ENCODE measurements at places on chromosomes 11 and 22. TPM values are rescaled to one million over a fixed set of nuclear protein-coding genes. Genes with fewer than 3 reads are reported as not detected.

The APOA4 gene
- not detected for total RNA-seq

DNA sequence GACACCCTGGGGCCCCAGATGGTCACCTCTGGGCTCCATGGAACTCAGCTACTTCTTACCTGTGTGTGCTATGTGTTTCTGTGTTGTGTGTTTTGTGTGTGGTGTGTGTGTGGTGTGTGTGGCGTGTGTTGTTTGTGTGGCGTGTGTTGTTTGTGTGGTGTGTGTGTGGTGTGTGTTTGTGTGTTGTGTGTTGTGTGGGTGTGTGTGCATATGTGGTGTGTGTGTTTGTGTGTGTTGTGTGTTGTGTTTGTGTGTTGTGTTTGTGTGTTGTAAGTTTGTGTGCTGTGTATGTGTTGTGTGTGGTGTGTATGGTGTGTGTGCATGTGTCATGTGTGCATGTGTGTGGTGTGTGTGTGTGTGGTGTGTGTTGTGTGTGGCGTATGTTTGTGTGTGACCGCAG lies 3.8 kb upstream of the WNT7B start:
- no peaks in the 10 kb centered on the region for H3K27me3 ChIP-seq
- H3K36me3 ChIP-seq: no peaks in the 10 kb centered on the region
- no peak for DNase-seq
- H3K4me1 ChIP-seq: no peaks in the 10 kb centered on the region
- no peak overlapping the region for H3K27ac ChIP-seq

- H3K4me3 ChIP-seq: no peak overlapping the region
- DNase-seq: no peak
- no peak overlapping the region for H3K27ac ChIP-seq
Measured at GRCh38 chr11:61007383-61007955, 36.0 kb downstream of the CD6 start.

- no peak overlapping the region for H3K4me3 ChIP-seq
- no peaks in the 10 kb centered on the region for H3K36me3 ChIP-seq
- peaks cover 12% of the 10 kb centered on the region for H3K4me1 ChIP-seq
- no peak for DNase-seq
- H3K27ac ChIP-seq: no peak overlapping the region
Measured at GRCh38 chr11:122163053-122163819, 47.2 kb upstream of the BLID start.

The FIBIN gene
- 169 TPM for total RNA-seq

The TTC36 gene
- not detected for total RNA-seq

DNA sequence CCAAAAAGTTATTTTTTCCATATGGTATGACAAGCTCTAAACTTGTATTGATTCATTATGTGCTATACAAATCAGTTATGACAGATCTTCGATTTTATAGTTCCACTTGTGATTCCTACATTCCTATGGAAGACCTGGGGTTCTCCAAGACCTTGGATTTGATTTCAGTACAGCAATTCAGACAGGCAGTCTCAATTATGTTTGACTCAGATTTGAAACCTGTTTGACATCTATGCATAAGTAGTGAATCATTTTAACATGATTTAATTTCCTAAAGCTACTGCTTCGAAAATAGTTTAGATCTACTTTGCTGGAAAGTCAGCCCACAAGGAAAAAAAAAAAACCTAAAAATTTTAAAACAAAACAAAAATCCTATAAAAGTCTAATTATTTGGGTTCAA lies 820.4 kb downstream of the LUZP2 start:
- no peaks in the 10 kb centered on the region for H3K4me1 ChIP-seq
- H3K36me3 ChIP-seq: no peaks in the 10 kb centered on the region
- no peak for DNase-seq
- H3K27me3 ChIP-seq: no peaks in the 10 kb centered on the region
- H3K4me3 ChIP-seq: no peak overlapping the region

The OR8B8 gene
- total RNA-seq: not detected

- no peak overlapping the region for H3K4me3 ChIP-seq
- H3K4me1 ChIP-seq: no peaks in the 10 kb centered on the region
- no peaks in the 10 kb centered on the region for H3K27me3 ChIP-seq
- peak; percentile 34 for DNase-seq
- H3K36me3 ChIP-seq: no peaks in the 10 kb centered on the region
- H3K27ac ChIP-seq: no peak overlapping the region
Measured at GRCh38 chr22:43880541-43880991, 11.2 kb downstream of the PNPLA5 start.

- no peaks in the 10 kb centered on the region for H3K4me1 ChIP-seq
- no peak overlapping the region for H3K27ac ChIP-seq
- no peaks in the 10 kb centered on the region for H3K36me3 ChIP-seq
- no peak overlapping the region for H3K4me3 ChIP-seq
Measured at GRCh38 chr11:5092821-5093585, 23.6 kb downstream of the OR52E1 start.

- H3K4me3 ChIP-seq: no peak overlapping the region
- no peaks in the 10 kb centered on the region for H3K27me3 ChIP-seq
- no peak overlapping the region for H3K27ac ChIP-seq
- DNase-seq: no peak
- no peaks in the 10 kb centered on the region for H3K4me1 ChIP-seq
Measured at GRCh38 chr11:114386131-114386530, 14.2 kb downstream of the C11orf71 start.

DNA sequence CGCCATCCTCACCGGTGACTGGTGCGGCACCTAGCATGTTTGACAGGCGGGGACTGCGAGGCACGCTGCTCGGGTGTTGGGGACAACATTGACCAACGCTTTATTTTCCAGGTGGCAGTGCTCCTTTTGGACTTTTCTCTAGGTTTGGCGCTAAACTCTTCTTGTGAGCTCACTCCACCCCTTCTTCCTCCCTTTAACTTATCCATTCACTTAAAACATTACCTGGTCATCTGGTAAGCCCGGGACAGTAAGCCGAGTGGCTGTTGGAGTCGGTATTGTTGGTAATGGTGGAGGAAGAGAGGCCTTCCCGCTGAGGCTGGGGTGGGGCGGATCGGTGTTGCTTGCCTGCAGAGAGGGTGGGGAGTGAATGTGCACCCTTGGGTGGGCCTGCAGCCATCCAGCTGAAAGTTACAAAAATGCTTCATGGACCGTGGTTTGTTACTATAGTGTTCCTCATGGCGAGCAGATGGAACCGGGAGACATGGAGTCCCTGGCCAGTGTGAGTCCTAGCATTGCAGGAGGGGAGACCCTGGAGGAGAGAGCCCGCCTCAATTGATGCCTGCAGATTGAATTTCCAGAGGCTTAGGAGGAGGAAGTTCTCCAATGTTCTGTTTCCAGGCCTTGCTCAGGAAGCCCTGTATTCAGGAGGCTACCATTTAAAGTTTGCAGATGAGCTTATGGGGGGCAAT lies 1.1 kb downstream of the NEAT1 start:
- H3K36me3 ChIP-seq: no peaks in the 10 kb centered on the region
- DNase-seq: peak; percentile 75
- H3K27ac ChIP-seq: peak overlapping the region; percentile 86
- peak overlapping the region; percentile 83 for H3K4me3 ChIP-seq
- no peaks in the 10 kb centered on the region for H3K4me1 ChIP-seq

The SRSF8 gene
- 35.8 TPM for total RNA-seq

Measured in aorta (tissue), 5 donors.